ENCODE measurements at places on chromosomes 12 and 14.

- DNase-seq: no peak
Observed at GRCh38 chr14:100526057-100526456, 61.2 kb downstream of the BEGAIN start.

- peak; percentile 23 for DNase-seq
Observed at GRCh38 chr12:53496752-53497032, 2.6 kb downstream of the MAP3K12 start.

DNA sequence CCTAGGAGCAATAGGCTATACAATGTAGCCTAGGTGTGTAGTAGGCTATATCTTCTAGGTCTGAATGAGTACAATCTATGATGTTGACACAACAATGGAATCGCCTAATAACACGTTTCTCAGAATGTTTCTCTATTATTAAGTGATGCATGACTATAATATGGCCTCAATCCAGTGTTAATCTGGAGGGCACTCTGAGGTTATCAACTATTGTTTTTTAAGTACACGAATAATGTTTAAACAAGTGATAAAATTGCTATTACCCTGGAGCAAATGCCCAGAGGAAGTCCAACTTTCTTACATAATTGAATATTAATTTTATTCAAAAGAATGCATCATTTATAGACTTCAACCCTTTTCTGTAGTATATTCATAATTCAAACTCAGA, 16.4 kb upstream of the CNIH1 start:
- DNase-seq: no peak

- DNase-seq: no peak
Observed at GRCh38 chr14:91303091-91303923, 58.8 kb upstream of the GPR68 start.

GRCh38 chr12:1864456-1864855, 44.1 kb downstream of the LRTM2 start:
- no peak for DNase-seq

DNA sequence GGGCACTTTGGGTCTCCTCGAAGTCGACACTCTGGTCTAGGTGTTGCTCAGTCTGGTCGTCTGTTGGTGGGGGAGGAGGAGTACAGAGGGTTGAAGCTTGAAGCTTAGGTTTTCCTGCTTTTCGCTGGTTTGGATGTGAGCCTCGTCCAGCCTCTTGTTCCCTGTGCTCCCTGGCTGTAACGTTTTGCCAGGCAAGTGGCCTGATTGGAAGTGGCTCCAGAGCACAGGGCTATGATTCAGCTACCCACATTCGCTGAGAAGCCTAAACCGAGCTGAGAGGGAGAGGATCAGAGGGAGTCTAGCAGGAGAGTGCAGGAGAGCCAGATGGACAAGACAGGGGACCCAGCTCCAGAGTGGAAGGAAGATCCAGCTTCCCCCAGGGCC, 6.1 kb downstream of the HOXC10 start:
- peak; percentile 91 for DNase-seq

DNA sequence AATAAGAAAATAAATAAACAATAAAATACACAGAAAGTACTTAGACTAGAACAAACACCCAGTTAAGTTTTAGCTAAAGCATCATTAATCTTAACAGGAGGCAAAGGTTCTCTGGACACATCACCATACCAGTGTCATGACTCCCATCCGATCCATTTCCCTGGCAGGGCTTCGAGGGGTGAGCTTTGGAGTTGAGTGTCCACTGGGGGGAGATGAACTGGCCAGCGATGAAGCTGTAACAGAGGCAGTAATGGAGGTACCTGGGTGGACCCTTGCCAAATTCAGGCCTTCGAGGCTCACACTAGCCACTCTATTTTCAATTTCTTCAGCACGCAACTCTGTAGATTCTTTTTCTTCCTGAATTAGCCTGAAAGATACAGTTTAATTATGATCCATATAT, 269.5 kb downstream of the ACSS3 start:
- DNase-seq: no peak

GRCh38 chr12:51430196-51430895, 5.7 kb downstream of the SLC4A8 start:
- no peak for DNase-seq

DNA sequence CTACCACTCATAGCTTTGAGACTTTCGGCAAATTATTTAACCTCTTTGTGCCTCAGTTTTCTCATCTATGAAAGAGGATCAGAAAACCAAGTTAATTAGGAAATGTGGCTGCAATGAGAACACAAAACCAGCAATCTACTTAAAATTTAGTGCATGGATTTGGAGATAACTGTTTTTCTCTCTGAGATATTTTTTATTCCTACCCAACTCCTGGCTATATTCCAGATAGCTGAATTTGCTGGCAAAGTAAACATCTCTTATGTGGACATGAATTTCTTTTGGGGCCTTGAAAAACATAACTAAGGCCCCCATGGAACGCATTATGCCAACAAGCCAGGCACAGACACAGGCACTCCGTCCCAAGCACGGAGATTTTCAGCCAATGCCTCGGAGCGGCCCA, 53.4 kb upstream of the FOXN3 start:
- DNase-seq: peak; percentile 28

DNA sequence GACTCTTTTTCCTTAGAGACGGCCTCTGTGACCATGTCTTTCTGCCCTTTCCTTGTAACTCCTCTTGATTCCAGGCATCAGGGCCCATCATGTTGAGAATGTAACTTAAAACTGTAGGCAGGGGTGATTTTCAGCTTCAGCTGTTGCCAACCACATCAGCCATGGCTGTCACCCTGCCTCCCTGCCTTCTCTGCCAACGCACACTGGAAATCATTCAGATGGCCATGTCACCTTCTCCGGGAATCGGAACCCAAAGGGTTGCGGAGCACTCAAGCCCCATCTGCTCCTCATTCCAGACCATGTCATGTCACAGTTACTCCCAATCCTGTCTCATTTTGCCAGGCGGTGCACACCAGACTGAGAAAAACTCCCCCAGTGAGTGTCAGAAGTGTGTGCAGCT, 72.1 kb downstream of the EMP1 start:
- no peak for DNase-seq

DNA sequence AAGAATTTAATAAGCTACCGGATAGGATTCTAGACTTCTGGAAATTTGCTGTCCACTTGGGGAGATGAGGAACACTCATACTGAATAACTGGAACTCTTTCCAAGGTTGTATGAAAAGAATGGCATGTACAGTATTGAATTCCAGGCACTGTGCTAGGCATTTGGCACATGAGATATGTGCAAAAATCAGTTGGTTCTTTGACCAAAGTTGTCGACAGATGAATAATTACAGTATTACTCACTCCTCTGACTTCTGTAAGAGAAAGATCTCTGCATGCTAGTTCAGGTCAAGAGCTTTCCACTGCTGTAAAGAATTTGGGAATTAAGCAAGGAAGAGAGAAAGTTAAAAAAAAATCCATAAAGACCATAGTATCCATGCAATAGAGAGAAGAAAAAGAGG, 764.7 kb downstream of the BCL11B start:
- no peak for DNase-seq

- DNase-seq: no peak
Observed at GRCh38 chr14:70845601-70846000, 36.3 kb upstream of the MAP3K9 start.

DNA sequence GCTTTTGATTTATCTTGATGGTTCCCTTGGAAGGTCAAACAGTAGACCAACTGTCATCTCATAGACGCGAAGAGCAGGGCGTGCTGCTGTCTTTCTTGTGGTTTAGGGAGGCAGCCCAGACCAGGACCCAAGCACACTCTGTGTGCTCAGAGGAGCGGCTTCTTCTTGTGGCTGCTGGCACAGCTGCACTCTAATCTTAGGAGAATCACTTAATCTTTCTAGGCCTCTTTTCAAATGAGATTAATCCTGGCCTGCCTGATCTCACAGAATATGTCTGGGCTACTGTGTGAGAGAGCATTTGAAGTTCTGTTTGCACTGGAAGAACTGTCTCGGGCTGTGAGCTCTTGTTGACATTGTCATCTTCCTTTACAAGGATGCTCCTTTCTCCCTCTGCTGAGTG, 60.0 kb upstream of the TRAF3 start:
- no peak for DNase-seq

GRCh38 chr14:58731465-58732293, 93.9 kb downstream of the DACT1 start:
- DNase-seq: no peak

DNA sequence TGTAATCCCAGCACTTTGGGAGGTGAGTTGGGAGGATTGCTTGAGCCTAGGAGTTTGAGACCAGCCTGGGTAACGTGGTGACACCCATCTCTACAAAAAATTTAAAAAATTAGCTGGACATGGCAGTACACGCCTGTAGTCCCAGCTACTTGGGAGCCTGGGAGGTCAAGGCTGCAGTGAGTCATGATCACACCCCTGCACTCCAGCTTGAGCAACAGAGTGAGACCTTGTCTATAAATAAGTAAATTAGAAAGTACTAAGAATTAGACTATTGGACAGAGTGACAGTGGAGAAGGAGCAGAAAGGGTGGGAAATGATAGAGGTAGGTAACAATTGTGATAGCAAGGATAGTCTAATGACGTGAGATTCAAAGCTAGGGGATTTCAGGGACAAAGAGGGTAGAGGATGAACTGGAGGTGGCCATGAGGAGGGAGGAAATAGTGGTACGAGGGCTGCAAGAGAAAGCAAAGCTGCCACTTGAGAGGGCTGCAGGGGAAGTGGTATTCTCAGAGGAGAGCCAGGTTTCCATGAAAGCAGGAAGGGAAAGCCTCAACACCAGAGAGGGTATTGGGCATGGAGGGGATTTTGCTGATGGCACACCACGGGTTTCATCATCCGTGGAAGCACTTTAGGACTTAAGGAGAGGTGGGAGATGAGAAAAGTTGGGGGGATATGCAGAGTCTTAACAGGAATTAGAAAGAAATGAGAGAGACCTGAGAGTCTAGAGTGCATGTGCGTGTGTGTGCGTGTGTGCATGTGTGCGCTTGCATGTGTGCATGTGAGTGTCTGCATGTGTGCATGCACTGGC, 85.6 kb downstream of the SYNE2 start:
- no peak for DNase-seq

All from posterior vena cava (tissue), 2 donors.